Fibroblast of skin of right quadriceps (primary cell): ENCODE measurements at places on chromosomes 1 and 21.
A peak's percentile ranks its signal among the peaks of the same experiment; 100 is the strongest.

- DNase-seq: no peak
These were observed 73.5 kb downstream of the UBE4B start for GRCh38 chr1:10106241-10106640.

- no peak for DNase-seq
These were observed 78.5 kb downstream of the LHX9 start for GRCh38 chr1:197995408-197996258.

GRCh38 chr1:29829448-29830344, 593.4 kb downstream of the PTPRU start:
- DNase-seq: no peak

DNA sequence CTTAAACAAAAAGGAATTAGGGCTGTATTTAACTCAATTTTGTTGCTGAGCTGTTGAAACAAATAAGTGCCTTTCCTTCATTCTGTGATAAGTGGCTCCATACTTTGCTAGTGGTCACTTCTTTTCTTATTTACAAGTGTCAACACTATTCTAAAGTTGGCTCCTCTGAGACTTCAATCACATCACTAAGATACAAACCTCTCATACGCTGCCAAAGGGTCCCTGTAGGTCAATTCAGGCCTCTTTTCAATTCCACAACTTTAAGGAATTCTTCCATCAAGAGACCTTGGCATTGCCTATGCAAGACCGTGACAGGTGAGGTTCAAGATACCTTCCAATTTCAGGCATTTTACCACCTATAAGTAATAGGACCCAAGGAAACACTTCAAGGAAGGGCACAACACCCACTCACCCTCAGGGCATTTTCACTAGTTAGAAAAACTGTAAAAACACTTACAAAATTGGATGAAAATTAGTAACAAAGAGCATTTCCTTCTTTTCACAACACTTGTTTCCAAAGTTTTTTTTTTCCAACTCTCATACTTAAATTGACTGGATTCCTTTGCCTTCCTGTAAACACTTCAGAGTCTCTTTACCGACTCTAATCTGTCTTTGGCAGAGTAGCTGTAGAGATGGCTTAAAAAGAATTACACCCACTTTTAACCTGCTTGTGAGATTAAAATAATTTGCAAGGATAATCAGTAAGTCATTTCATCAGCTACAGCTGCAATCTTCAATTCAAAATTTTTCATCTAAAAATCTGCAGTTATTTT, 24.5 kb downstream of the SERBP1 start:
- DNase-seq: no peak

GRCh38 chr1:180851995-180852887, 60.5 kb upstream of the KIAA1614 start:
- no peak for DNase-seq

GRCh38 chr1:61453111-61453961, 271.6 kb downstream of the TM2D1 start:
- peak; percentile 91 for DNase-seq

DNA sequence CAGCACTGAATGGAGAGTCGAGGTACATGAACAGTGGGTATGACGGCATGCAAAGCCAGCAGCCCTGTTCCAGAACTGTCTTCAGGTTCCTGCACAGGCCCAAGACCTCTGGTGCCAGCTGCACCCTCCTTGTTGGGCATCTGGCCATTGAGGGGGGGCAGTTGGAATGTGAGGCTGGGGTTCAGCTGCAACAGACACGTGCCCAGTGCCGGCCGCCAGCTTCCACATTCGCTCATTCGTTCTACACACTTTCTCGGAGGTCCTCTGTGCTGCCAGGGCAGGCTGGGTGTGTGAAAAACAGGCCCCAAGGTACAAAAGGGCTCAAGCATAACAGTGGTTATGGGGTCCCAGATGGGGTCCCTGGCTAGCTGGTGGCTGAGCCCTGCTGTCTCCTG, 37.9 kb upstream of the SLC19A1 start:
- no peak for DNase-seq

DNA sequence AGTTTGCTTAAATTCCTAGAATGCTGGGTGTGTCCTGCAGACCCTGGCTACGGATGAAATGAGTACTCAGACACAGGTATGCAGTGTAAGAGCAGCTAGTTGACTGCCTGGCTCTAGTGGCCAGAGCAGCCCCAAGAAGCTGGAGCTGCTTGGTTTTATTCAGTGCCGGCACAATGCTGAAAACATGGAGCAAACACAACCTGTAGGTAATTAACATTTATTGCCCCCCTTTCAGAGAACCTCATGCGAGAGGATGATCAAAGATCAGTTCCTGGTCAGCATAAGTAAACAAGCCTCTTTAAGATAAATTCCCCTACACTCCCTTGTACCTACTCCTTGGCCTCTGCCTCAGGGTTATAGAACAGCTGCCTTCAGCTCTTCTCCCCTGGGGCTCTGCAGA, 43.2 kb downstream of the MRPS6 start:
- no peak for DNase-seq

GRCh38 chr21:32163386-32163785, 115.5 kb downstream of the MIS18A start:
- no peak for DNase-seq

GRCh38 chr1:32144033-32144432, 35.4 kb upstream of the TXLNA start:
- DNase-seq: peak; percentile 18

- no peak for DNase-seq
These were observed 4.9 kb downstream of the ADAMTSL4 start for GRCh38 chr1:150554086-150554452.

DNA sequence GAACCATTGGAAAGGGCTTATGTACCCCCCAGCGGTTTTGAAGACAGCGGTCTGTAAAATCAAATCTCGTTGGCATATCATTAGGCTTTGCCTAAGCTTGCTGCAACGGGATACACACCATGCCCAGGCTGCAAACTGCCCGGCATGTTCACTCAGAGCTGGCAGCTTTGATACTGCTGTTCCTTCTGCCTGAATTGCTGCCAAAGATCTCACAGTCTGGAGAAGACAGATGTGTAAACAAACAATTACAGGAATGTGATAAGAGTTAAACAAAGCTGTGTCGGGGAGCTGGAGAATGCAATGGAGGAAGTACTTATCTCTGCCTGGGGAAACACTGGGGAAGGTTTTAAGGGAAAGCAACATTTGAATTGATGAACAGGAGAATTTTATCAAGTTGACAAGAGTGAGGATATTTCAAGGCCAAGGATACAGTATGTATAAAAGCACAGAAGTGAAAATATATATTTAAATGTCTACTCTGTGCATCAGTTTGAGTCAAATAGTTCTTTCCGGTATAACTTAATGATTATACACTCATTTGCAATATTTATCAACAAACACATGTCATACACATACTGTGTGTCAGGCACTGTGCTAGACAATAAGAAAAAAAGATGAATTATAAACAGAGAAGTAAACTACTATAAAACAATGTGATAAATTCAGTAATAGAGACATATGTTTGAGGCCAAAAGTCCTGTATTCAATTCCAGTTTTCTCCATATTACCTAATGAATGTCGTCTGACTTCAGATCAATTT, 29.9 kb downstream of the CHML start:
- no peak for DNase-seq

GRCh38 chr21:43981871-43982210, 30.3 kb upstream of the TRAPPC10 start:
- DNase-seq: no peak

- no peak for DNase-seq
These were observed 440.2 kb downstream of the PTPRU start for GRCh38 chr1:29676496-29676895.

GRCh38 chr1:226643611-226644540, 95.2 kb downstream of the ITPKB start:
- DNase-seq: no peak

DNA sequence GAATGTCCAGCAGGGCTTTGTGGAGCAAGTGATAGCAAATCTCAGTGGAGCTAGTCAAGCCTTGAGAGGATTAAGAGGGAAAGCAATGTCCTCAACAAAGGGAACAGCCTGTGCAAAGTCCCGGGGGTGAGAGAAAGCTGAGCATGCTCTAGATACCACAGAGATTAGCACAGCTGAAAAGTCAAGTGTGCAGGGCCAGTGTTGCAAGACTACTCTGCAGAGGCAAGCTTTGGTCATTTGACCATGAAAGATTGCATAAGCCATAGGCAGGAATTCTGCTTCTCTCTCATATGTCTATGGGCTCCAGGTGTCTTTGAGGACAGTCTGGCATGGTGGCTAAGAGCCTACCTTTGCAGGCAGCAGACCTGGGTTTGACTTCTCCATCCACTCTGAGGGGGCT, 181.0 kb upstream of the JUN start:
- DNase-seq: peak; percentile 17

DNA sequence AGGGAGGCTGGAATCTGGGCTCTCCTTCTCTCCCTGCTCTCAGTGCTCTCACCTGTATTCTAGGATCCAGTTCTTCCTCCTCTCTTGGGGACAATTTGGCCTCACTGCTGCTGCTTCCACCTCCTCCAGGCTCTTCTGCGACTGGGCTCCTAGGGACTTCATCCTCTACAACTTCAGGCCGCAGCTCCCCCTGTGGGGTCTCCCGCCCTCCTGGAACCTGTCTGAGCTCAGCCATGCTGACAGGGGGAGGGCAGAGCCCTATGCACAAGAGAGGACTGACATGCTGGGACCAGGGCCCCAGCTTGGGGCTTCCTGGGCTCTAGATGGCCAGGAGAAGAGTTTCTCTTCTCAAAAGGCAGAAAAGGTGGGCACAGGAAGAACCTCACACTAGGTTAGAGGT, 1.0 kb downstream of the SH3BP5L start:
- no peak for DNase-seq

DNA sequence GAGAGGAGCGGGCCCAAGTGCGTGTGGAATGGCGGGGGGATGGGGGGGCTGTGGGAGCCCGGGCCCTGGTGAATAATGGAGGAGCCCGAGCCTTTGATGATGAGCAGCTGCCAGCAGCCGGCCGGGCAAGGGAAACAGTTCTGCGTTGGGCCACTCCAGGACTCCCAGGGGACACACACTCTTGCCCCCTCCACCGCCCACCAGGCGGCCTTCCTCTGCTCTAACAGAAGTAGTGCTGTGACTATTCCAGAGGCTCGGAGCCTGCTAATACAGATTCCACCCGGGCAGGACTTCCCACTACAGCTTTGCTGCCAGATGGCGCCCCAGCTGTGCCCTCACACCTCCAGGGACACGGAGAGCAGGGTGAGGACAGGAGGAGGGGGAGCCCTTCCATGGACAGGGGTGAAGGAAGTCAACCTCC, 48.2 kb upstream of the LRP8 start:
- DNase-seq: no peak

- no peak for DNase-seq
These were observed 3.8 kb upstream of the PRELP start for GRCh38 chr1:203471841-203472240.

DNA sequence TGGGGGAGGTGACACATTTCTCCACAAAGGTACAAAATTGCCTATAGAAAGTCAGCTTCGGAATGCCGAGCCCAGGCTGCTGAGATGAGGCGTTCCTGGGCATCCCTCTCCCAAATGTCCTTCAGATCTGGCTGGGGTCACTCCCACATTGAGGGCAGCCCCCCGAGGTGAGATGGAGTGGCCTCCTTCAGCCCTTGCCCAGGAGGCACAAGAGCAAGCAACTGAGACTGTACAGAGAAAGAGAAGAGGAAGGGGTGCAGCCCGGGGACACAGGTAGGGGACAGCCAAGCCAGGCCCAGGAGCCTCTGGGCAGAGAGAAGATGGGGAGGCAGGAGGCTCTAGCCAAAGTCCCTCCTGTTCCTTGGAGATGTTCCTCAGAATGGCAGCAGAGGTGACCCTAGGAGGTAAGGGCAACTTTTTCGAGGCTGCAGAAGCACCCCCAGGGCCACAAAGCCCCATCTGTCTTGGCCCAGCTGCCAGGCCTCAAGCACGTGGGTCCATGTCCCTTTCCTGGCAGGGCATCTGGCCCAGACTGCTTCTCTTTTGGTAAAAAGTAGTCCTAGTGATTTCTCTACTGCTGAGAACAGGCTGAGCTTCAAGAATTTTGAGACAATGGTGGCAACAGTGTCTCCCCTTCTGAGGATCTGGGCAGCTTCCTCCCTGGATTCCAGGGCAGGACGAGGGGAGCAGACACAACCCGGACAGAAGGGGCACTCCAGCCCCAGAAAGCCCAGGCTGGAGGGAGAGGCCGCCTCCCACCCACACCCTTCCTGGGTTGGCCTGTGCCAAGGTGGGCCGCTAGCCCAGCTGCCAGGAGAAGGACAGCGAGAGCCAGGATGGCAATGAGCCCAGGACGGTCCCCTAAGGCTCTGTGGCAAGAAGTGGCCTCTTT, 68.0 kb downstream of the LRRN2 start:
- no peak for DNase-seq

GRCh38 chr1:227903061-227903521, 44.6 kb downstream of the WNT9A start:
- DNase-seq: no peak

DNA sequence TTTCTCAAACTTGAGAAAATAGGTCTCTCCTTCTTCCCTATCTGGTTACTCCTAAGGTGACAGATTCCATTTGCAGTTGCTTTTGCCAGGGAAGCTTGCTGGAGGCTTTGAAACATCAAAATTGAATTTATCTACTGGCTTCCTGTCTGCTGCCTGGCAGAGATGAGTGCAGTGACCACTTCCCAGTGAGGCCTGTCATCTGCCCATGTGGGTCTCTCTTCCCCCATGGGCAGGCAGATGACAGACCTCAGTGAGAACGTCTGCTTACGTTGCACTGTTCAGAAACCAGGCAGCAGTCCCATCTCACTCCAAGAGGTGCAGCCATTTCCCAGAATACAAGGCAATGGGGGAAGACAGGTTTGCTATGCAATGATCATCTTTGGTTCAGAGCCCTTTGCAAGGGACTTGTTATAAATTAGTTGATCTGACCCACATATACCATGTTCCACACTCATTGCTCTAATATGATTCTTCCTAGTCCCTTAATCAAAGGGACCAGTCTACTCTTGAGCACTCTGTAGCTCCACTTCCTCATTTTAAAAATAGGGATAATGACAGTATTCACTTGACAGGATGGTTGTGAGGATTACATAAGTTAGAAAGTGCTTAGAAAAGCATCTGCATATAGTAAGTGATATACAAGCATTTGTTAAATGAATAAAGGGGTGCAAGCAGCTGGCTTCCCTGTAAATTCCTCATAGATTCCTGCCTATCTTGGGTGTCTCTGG, 10.6 kb downstream of the PGBD5 start:
- DNase-seq: no peak

DNA sequence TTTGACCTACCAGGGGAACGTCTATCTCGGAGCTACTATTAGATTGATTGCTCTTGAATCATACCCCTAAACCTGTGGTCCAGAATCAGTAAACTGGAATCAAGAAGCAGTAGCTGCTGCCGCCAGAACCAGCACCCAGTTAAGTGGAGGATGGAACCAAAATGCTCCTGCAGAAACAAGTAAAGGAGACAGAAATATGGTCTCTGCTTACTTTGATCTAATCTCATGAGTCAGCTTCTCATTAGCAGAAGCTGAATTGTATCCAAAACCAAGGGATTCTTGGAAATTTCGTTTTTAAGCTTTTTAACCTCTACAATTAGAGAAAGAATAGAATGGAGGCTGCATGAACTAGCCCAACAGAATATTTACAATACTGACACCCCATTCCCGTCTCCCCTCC, 42.6 kb upstream of the PIGV start:
- peak; percentile 37 for DNase-seq

- DNase-seq: no peak
These were observed 40.6 kb downstream of the ZBTB17 start for GRCh38 chr1:15935056-15935950.

GRCh38 chr21:43195121-43196021, 26.6 kb downstream of the CRYAA start:
- no peak for DNase-seq
